Right ventricle myocardium inferior (tissue), 1 donor: ENCODE measurements at places on chromosomes 1 and 21. TPM values are rescaled to one million over a fixed set of nuclear protein-coding genes. Genes with fewer than 3 reads are reported as not detected.

- DNase-seq, result no peak
Measured at GRCh38 chr1:23930861-23931490, 17.8 kb upstream of the CNR2 start.

- DNase-seq, result peak; percentile 97
Measured at GRCh38 chr21:45287438-45288391, at the start of gene POFUT2. Gene POFUT2, minus strand, starts transcription at chr21:45287895. Its CDS starts 24 bp downstream, at chr21:45287871.

- DNase-seq, result no peak
Measured at GRCh38 chr21:22903851-22904250, 1905.6 kb downstream of the NCAM2 start.

DNA sequence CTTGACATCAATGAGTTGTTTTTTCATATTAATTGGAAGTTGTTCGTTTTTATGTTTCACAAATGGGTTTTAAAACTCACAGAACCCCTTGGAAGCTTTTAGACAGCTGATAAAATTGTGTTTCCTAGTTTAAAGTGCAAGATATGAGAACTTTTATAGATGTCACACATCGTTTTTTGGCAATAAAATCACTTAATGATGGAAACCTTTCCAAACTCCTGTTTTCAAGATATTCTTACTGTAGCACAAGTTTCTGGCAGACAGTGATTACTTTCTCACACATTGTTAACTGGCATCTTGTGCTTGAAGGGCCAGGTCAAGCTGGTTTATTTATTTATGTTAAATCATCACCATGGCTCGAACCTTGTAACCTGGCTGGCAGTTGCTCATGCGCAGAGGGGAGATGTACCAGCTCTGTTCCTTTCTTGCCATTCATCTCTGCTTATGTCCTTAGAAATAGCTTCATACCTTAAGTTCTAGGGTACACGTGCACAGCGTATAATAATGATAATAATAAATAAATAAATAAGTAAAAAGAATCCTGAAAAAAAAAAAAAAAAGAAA lies 10.2 kb upstream of the RCAN1 start:
- no peak for DNase-seq

- DNase-seq, result no peak
Measured at GRCh38 chr1:67610450-67610849, 74.6 kb upstream of the GADD45A start.

DNA sequence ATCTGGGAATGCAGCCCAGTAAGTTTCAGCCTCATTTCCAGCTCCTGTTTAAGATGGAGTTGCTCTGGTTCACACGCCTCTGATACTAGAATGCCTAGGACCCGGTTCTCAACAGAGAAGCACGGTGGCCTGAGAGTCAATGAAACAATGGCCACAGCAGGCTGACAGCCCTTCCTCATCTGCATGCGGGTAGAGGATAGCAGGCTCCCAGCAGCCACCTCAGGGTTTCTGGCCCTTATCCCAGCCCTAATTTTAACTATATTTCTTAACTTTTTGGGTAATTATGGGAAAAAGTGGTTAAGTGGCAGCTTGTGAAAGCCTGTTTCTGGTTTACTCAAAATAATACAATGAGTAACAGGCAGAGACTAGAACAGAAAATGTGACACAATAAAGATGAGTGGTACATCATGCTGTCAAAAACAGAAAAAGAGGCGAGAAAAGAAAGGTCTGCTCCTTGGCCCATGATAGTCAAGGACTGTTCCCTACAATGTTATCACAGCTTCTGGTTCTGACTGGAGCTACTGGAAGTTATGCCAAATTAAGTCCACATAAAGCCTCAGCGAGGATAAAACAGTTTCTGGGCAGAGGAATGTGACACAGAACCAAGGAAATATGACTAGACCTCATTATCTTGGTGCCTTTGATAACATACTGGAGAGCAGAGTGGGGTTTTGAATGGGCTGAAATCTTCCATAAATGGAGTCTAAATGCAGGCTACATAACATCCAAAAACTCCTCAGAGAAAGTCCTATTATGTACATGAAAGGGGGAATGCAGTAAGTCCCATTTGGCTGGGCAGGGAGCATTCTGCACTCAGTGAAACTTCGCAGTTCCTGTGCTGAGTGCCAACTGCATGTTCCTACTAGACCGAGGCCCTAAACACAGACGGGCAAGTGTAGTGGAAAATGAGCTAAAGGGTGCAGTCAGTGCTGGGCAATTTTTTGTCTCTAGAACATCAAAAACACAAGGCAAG lies 92.1 kb downstream of the NIBAN1 start:
- DNase-seq, result no peak

DNA sequence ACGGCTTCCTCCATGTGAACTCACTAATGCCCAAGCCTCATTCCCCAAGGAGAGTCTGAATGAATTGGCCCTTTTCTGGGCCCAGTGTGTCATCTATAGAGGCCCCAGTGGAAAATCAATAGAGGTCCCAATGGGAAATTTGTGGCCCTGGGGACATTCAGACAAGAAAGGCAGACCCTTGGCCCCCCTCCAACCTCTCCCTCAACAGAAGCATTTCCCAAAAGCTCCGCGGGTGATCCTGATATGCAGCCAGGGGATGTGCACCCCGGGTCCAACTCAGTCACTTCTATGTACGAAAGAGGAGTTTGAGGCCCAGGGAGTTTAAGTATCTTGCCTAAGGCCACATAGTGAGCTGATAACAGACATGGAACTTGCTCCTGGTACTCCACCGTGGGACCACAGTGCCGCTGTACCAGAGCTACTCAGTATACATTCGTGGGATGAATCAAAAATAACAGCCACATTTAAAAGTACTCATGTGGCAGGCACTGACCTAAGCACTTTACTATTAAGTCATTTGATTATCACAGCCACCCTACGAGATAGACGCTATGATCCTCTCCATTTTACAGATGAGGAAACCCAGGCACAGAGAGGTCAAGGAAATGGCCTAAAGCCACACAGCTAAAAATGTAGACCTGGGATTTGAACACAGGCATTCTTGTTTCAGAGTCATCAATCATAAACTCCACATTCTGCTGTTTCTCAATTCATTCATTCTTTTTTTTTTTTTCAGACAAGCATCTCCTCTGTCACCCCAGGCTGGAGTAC lies 8.5 kb downstream of the EPHA2 start:
- DNase-seq, result no peak

DNA sequence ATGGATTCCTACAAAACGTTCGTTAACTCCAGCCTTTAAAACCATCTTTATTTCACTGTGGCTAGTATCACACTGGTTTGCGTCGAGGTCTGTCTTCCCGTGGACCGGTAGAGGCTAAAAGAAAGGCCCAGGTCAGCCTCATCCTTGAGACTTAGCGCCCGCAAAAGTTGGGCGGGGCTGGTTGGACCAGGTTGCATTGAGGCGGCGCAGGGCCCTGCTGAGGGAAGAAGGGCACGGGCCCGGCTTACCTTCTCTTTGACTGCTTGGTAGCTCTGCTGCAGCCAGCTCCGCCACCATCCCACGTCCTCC lies 455 bp downstream of the BSDC1 start:
- DNase-seq, result peak; percentile 83

GRCh38 chr1:6497215-6497866 lies 5.9 kb upstream of the PLEKHG5 start:
- peak; percentile 84 for DNase-seq

- DNase-seq, result no peak
Measured at GRCh38 chr1:38783640-38784229, 75.8 kb downstream of the RRAGC start.

DNA sequence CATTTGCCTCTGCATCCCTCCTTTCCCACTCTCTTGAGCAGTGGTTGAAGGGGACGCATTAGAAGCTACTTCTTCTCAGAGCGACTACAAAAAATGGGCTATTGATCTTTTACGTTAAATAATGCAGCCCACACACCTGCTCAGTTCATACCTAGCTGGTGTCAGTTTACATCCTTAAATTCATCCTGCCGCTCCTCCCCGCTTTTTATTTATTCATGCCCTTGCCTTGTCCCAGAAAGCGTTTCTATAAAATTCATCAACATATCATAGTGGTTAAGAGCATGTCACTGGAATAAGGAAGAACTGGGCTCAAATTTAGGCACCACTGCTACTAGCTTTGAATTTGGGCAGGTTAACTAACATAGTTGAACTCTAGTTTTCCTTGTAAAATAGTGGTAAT lies 66.0 kb upstream of the TINAGL1 start:
- no peak for DNase-seq

DNA sequence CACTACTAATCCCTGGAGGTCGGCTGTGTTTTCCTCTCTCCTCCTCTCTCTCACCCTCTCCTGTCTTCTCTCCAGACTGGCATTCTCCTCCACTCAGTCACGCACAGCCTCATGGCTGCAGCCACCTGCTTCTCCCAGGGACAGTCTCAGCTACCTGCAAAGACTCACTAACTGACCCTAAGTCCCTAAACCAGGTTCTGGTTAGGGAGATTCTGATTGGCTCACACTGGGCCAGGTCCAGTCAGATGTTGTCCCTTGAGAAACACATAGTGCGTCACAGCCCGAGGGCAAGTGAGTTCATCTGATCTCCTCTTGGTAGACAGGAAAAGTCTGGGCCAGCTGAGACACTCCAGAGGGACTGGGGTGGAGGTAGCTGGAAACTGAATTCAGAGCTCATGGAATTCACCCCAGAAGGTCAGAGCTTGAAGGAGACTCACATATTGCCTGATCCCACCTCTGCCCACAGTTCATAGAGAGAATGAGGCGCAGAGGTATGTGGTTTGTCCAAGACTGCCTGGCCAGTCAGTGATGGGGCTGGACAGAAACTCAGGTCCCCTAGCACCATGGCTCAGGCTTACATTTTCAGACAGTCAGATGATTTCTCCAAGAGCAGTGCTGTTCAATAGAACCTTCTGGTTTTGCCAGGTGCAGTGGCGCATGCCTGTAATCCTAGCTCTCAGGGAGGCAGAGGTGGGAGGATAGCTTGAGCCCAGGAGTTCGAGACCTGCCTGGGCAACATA lies 40.4 kb upstream of the RPL11 start:
- peak; percentile 75 for DNase-seq

GRCh38 chr1:204130178-204130577 lies 21.7 kb downstream of the ETNK2 start:
- no peak for DNase-seq

DNA sequence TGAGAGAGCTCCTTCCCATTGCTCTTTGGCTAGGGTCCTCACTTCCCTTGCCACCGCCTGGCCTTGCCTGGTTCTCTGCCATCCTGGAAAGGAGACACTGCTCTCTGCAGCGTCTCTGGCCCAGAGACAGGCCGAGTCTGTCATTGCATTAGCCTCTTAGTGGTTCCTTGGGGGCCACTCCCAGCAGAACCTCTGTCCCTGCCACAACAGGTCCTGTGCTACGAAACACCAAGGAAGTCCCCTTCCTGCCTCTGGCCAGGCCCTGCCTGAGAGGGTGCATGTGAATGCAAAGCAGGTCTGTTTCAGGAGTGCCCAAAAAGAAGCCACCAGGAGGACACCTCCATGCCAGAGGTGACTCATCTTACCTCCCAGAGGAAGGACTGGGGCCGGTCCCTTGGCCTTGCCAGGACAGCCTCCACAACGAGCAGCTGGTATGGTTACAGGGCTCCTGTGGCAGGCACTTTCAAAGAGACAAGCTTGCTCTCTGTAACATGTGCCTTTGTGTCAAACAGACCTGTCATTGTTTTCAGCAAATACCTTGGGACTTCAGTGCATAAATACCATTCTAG lies 59.6 kb downstream of the VPS26C start:
- DNase-seq, result no peak

- DNase-seq, result no peak
Measured at GRCh38 chr21:34802180-34802899, 133.5 kb downstream of the CLIC6 start.

DNA sequence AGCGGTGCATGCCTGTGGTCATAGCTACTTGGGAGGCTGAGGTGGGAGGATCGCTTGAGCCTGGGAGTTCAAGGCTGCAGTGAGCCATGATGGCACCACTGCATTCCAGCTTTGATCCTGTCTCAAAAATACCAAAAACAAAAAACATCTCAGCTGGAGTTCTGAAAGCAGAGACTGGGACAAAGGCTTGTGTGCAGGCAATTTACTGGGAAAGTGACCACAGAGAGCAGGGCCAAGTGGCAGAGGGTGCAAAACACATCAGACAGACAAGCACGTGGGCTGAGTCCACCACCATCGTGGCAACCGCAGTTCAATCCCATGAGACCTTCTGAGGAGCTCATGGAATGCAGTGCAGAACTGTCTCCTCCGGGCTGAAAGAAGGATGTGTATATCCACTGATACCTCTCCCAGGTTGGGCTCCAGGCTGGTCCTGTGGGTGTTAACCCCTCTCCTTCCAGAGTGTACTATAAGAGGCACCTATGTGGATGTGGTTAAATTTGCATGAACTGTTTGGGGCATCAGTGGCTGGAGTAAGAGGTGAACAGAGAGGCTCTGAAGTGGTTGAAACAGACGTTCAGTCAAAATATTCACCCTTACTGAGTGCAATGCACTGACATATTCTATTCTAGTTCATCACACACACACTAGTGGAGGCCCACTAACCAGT lies 10.8 kb downstream of the PIGP start:
- no peak for DNase-seq

DNA sequence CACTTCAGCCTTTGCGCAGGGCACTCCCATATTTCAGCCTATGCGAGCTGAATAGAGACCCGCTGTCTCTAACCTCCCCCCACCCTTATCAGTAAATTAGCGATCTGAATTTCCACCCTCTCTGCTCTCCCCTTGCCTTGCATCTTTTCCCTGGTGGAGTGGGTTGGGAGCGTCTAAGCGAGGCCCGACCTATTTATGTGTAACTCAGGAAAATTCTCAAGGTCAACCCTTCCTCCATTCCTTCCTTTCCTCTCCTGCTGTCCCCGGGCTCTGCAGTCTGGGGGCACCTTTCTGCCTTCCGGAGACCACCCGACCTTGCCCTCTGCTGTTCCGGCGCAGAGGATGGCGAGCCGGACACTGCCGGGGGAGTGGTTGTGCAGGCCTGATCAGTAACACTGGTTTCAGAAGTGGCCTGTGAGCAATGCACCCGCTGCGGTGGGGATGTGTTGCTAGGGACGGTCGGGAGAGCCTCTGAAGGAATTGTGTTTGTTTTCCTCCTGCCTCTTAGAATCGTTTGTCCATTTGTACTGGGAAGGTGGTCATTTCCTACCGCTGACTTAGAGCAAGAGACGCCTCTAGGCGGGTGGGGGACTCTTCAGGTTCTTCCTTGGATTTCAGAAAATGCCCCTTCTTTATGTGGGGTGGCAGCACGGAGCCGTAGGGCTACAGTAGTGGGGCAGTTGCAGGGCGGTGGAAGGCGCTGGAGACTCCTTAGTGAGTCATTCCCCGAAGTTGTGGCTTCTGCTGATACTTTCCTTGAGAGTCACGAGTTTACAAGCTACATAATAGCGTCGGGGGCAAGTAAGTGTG lies 513 bp downstream of the MGST3 start:
- DNase-seq, result peak; percentile 77

GRCh38 chr1:164759144-164759920 lies 200.3 kb downstream of the PBX1 start:
- no peak for DNase-seq

The SPATA21 gene
- total RNA-seq, result not detected

The MARK1 gene
- total RNA-seq, result 17.3 TPM

The EPHA8 gene
- not detected for total RNA-seq

The F13B gene
- total RNA-seq, result not detected

The IGSF5 gene
- 3.2 TPM for total RNA-seq

The LIN28A gene
- not detected for total RNA-seq

The S100A14 gene
- total RNA-seq, result 6.3 TPM

The MYBPH gene
- total RNA-seq, result not detected
